ENCODE measurements at places on chromosomes 4 and X.

- no peak for DNase-seq
Measured at GRCh38 chrX:2521092-2521926, 20.5 kb upstream of the DHRSX start.

DNA sequence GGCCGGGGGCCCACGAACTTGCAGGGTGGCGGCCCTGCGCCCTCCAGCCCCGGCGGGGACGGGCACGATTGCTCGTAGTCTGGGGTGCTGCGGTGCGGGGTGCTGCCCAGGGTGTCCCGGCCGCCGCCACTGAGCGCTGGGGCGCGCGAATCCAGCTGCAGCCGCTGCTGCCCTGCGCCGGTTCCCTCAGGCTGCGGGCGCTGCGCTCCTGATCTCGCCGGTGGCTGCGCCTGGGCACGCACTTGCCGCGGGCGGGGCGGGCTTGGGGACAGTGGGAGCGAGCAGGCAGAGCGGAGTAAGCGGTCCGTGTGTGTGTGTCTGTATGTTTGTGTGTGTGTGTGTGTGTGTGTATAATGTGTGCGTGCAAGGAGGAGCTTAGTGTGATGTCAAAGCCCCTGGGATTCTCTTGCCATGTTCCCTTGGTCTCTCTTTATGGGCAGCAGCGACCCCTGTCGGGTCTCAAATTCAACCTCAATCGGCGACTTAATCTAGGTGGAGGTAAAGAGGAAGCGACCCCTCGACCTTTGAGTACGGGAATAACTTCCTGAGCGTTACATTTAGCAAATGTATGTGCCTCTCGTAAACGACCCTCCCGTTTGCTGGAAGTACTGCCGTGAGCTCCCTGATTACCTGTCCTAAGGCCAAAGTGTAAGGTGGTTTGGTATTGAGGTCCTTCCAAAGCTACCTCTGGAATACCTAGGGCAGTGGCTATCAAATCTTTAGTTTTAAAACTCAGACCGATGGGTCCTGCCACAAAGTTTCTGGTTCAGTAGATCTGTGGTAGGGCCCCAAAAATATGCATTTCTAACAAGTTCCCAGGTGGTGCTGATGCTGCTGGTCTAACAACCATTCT, at the start of gene RNF150:
Gene RNF150 (minus strand): TSS at position 324 of the 853 bp plus-strand sequence.
- DNase-seq, result peak; percentile 75

DNA sequence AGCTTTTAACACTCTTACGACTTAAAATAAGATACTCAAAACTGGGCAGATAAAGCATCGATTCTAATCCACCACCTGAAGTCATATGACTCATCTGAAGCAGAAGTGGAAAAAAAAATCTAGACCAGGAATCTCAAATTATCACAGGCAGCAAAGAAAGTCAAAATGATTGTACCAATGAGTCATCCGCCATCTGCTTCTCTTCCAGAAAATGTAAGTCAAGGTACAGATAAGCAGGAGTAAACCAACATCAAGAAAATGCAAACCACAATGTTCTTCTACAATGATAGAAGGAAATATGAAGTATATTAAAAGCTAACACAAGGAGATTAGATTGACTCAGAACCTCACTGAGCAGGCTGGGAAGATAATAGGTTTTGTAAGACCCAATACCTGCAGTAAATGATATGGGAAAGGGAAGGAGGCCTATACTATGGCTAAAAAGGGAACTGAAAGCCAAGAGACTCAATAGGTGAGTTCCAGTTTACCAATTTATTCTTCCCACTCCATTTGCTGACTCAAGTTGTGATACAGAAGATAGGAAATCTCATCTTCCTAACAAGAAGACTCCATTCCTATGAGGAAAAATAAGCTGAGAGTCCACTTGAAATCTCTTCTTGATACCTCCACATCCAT, 88.4 kb upstream of the TET2 start:
- DNase-seq, result no peak

GRCh38 chrX:29478336-29479069, 736.9 kb upstream of the MAGEB2 start:
- DNase-seq, result no peak

DNA sequence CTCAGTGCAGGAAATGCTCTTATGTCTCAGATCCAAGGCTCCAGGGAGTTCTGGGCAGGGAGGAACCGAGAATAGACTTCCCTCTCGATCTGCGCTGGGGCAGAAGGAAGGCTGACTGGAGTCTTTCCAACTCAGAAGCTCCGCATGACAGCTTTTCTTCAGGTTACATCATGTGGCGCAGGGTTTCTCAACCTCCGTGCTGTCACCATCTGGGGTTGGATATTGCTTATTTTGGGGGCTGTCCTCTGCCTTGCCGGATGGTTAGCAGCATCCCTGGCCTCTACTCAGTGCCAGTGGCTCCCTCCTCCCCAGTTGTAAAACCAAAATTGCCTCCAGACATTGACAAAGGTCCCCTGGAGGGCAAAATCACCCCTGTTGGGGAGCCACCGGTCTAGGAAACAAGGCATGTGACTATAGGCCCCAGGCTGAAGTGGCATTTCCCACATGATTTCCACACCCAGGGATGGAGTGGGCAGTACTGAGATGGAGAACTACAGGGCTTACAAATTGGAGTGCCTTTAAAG, 21.4 kb downstream of the REELD1 start:
- DNase-seq, result peak; percentile 13

DNA sequence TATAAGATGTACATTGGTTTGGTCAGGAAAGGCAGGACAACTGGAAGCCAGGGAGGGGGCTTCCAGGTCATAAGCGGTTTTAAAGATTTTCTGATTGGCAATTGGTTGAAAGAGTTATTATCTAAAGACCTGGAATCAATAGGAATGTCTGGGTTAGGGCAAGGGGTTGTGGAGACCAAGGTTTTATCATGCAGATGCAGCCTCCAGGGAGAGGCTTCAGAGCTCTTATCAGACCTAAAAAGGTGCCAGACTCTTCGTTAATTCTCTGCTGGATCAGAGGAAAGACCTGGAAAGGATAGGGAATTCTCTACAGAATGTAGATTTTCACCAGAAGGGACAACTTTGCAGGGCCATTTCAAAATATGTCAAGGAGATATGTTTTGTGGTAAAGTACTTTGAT, 62.8 kb downstream of the BEX3 start:
- DNase-seq, result no peak

- no peak for DNase-seq
Measured at GRCh38 chrX:42973321-42973720, 195.4 kb upstream of the PPP1R2C start.

DNA sequence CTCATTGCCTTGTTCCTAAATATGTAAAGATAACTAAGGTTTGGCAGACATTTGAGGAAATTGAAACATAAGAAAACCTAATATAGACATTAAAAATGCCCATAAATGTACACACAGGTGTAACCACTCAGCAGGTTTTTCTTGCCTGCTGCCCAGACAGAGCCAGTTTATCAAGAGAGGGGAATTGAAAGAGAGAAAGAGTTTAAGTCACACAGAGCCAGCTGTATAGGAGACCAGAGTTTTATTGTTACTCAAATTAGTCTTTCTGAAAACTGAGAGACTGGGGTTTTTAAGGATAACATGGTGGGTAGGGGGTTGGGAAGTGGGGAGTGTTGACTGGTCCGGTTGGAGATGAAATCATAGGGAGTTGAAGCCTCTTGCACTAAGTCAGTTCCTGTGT, 119.0 kb downstream of the CFAP299 start:
- no peak for DNase-seq

GRCh38 chr4:169136330-169136729, 126.3 kb upstream of the CBR4 start:
- no peak for DNase-seq

DNA sequence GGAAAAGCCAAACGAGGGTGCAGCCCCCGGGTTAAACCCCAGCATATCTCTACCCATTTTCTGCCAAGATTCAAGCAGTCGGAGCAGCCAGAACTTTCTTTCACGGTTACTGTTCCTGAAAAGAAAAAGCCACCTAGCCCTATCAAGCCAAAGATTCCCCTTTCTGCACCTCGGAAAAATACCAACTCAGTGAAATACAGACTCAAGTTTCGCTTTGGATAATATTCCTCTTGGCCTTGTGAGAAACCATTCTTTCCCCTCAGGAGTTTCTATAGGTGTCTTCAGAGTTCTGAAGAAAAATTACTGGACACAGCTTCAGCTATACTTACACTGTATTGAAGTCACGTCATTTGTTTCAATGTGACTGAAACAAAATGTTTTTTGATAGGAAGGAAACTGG, 20.0 kb downstream of the FGF5 start:
- DNase-seq, result no peak

DNA sequence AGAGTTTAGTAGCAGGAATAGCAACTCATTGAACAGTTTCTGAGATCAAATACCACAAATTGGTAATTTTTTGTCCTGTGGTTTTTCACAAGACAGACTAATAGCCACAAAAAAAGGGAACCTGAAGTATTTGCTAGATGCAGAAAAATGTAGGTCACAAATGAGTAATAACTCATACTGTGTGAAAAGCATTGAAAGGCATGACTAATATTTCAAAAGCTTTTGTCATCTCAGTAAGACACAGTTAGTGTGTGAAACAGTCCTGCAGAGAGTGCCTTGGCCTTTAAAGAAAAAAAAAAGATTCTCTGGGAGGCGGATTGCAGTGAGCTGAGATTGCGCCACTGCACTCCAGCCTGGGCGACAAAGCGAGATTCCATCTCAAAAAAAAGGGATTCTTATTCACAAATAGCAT, 31.4 kb upstream of the SLC25A31 start:
- DNase-seq, result no peak

- no peak for DNase-seq
Measured at GRCh38 chr4:73868206-73869129, 725 bp upstream of the CXCL1 start.

GRCh38 chr4:41199788-41200187, 14.6 kb downstream of the APBB2 start:
- DNase-seq, result no peak

GRCh38 chrX:23930894-23931604, 23.2 kb downstream of the CXorf58 start:
- no peak for DNase-seq

DNA sequence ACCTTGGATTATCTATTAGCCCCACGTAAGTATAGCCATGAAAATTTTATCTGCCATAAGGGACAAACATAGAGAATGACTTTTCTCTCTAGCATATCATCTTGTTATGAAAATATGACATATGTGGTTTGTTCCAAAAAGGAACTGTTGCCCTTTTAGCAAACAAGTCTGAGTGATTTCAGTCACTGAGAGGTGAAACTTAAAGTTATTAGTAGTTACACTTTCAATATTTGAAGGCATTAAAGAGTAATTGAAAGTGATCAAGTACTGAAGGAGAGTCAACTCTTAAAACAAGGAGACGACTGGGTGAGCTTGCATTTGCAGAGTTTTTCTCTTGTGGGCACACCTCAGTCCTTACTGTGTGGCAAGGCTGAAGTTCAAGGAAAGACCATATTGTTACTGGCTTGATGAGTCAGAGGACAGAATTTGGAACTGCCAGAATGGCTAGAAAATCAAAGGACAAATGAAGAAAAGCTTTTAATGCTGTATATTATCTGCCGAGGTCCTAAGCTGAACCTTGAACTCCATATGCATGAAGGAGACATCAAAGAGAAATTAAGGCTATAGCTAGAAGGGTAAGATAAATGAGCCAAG, 205.1 kb upstream of the EMCN start:
- no peak for DNase-seq

- no peak for DNase-seq
Measured at GRCh38 chr4:152112887-152113286, 352.1 kb upstream of the GATB start.

- no peak for DNase-seq
Measured at GRCh38 chr4:109615742-109616141, 55.7 kb downstream of the MCUB start.

GRCh38 chr4:24423670-24424069, 160.7 kb downstream of the DHX15 start:
- DNase-seq, result no peak

- no peak for DNase-seq
Measured at GRCh38 chr4:141078871-141079270, 54.4 kb downstream of the RNF150 start.

DNA sequence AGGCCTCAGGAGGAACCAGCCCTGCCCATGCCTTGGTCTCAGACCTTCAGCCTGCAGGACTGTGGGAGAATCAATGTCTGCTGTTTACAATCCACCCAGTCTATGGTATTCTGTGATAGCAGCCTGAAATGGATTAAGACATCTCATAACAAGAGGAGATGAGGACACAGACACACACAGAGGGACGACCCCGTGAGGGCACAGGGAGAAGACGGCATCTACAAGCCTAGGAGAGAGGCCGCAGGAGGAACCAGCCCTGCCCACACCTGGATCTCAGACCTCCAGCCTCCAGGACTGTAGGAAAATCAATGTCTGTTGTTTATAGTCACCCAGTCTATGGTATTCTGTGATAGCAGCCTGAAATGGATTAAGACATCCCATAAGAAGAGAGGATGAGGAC, 3.3 kb downstream of the SLC25A6 start:
- DNase-seq, result no peak

- DNase-seq, result no peak
Measured at GRCh38 chrX:44891642-44892041, 18.7 kb downstream of the KDM6A start.

DNA sequence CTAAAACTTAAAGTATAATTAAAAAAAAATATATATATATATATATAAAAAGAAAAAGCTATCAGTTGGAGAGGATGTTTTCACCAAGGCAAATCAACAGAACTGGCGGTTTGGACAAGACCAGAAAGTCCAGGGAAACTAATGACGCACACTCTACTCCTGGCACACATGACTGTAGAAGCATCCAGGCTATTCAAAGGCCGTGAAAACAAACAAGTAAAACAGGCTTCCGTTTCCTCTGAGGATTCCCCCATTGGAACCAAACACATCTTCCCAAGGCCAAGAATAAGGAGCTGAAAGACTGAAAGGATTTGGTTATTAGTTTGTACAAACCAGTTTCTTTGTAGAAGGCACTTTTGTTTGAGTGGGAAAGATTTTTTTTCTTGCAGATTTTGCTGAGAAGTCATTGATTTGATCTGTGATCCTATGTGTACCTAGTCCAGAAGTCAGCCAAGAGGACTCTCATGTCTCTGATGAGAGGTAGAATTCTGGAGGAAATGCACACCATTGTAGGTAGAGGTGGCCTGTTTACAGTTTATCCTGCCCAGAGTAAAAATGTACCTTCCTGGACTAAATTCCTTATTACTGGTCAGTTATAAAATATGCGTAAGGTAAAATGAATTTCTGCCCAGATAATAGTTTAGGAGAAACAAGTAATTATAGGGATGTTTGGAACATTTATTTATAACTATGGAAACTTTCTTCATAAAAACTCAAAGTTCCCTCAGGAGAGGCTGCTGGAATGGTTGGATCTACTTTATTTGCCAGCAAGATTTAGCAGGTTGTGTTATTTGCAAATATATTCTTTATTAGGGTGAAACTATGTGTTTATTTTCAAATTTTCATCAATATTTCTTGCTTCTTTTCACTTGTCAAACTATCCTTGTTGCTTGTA, 66.5 kb downstream of the DMP1 start:
- no peak for DNase-seq

- no peak for DNase-seq
Measured at GRCh38 chr4:176755613-176756012, 37.1 kb downstream of the VEGFC start.

- DNase-seq, result peak; percentile 44
Measured at GRCh38 chr4:176789955-176790354, 2.8 kb downstream of the VEGFC start.

- DNase-seq, result no peak
Measured at GRCh38 chr4:119053245-119053644, 82.4 kb upstream of the MYOZ2 start.
